ENCODE measurements at places on chromosomes 6 and 20. TPM values are rescaled to one million over a fixed set of nuclear protein-coding genes. Genes with fewer than 3 reads are reported as not detected.

The COX4I2 gene
- not detected for total RNA-seq

The MYH7B gene
- 0.48 TPM for total RNA-seq

DNA sequence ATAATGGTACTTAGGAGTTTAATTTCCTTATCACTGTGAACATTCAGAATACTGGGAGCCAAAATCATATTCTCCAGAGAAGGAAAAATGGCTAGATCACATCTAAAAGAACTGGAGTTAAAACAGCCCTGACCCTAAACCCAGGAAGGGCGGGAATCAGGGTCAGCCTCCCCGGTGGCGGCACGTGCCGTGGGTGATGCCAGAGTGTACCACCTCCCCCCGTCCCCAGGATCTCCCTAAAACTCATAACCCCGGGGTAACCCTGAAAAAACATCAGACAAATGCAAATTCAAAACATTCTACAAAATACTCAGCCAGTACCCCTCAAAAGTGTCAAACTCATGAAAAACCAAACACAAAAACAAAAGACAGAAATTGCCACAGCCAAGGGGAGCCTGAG, 148.3 kb downstream of the DLL1 start:
- H3K36me3 ChIP-seq = no peaks in the 10 kb centered on the region
- no peaks in the 10 kb centered on the region for H3K27me3 ChIP-seq
- no peak for DNase-seq
- H3K4me1 ChIP-seq = peaks cover 27% of the 10 kb centered on the region
- no peak overlapping the region for H3K27ac ChIP-seq

The BPIFA2 gene
- total RNA-seq = not detected

The NHLRC1 gene
- 0.24 TPM for total RNA-seq

DNA sequence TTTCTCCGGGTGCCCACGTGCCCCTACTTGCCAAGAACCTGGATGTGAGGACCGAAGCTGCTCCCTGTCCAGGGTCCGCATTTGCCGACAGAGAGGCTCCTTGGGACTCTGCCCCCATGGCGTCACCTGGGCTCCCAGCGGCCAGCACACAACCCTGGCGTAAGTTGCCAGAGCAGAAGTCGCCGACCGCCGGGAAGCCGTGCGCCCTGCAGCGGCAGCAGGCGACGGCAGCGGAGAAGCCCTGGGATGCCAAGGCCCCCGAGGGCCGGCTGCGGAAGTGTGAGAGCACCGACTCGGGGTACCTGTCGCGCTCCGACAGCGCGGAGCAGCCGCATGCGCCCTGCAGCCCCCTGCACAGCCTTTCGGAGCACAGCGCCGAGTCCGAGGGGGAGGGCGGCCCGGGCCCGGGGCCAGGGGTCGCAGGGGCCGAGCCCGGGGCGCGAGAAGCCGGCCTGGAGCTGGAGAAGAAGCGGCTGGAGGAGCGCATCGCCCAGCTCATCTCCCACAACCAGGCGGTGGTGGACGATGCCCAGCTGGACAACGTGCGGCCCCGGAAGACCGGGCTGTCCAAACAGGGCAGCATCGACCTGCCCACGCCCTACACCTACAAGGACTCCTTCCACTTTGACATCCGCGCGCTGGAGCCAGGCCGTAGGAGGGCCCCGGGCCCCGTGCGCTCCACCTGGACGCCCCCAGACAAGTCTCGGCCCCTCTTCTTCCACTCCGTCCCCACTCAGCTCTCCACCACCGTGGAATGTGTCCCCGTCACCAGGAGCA, 28.3 kb downstream of the ZNF831 start:
- H3K27me3 ChIP-seq = no peaks in the 10 kb centered on the region
- H3K4me1 ChIP-seq = no peaks in the 10 kb centered on the region
- no peaks in the 10 kb centered on the region for H3K36me3 ChIP-seq
- no peak overlapping the region for H3K27ac ChIP-seq

The TFEB gene
- 12.5 TPM for total RNA-seq

The CST2 gene
- not detected for total RNA-seq

DNA sequence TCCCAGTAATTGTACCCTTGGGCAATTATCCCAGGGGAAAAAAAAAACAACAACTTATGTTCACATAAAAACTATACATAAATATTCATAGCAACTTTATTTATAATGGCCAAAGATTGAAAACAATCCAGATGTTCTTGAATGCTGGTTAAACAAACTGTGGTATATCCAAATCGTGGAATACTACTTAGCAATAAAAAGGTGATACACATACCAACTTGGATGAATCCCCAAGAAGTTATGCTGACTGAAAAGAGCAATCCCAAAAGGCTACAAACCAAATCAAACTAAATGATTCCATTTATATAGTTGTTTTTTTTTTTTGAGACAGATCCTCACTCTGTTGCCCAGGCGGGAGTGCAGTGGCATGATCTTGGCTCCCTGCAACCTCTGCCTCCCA, 129.7 kb downstream of the QRSL1 start:
- H3K4me3 ChIP-seq = no peak overlapping the region
- no peaks in the 10 kb centered on the region for H3K27me3 ChIP-seq
- H3K4me1 ChIP-seq = no peaks in the 10 kb centered on the region
- no peak for DNase-seq
- H3K36me3 ChIP-seq = no peaks in the 10 kb centered on the region

GRCh38 chr20:4153661-4154238, 138.4 kb upstream of the RNF24 start:
- H3K4me1 ChIP-seq = peaks cover 8% of the 10 kb centered on the region
- H3K4me3 ChIP-seq = no peak overlapping the region
- H3K27me3 ChIP-seq = no peaks in the 10 kb centered on the region
- H3K27ac ChIP-seq = no peak overlapping the region
- no peak for DNase-seq
